ENCODE measurements at places on chromosomes 2 and 18.

- no peak for DNase-seq
Observed at GRCh38 chr18:50802141-50802540, 17.7 kb downstream of the MRO start.

DNA sequence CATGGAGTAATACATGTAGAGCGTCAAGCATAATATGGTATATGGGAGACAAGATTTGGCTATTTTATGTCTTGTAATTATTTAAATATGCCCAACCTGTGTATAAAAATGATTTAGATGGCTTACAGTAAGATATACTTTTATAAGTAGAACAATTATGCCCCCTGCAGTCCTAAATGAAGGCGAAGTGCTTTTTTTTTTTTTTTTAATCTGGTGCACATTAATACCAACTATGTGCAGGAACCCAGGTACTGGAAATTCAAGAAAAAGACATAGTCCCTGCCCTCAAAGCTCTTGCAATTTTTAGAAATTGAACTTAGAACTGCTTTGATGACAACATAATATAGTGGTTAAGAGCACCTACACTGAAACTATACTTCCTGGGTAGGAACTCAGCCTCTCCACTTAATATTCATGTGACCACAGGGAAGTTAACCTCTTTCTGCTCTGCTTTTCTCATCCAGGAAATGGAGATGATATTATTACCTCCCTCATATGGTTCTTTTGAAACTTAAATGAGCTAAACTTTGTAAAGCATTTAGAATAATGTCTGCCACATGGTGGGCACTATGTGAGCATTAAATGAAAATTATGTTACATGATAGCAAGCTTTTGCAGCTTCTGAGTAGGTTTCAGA is 38.1 kb downstream of the AFTPH start:
- peak; percentile 22 for DNase-seq

DNA sequence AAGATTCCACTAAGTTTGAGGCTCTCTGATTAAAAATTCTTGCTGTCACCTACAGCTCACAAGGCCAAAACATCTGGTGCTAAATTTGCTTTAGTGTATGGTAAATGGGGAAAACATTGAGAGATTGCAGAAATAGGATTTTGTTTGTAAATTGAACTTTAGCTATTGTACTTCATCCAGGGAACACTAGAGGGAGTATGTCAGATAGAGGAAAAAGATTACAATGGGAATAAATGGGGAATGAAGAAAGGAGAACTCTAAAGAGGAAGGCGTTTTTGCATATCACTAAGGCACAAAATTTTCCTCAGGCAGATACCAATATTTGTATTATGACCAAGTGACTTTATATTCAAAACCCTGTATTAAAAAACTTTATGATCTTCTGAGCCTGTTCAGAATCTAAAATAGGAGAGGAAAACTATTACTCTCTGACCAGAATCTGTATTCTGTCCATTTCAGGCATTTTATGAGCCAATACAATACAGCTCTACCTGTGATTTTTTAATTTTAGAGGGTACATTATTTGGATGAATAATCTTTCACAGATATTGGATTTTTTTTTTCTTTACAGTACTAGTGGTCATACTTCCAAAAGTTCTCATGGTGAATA is 52.3 kb upstream of the ITGB6 start:
- peak; percentile 45 for DNase-seq

DNA sequence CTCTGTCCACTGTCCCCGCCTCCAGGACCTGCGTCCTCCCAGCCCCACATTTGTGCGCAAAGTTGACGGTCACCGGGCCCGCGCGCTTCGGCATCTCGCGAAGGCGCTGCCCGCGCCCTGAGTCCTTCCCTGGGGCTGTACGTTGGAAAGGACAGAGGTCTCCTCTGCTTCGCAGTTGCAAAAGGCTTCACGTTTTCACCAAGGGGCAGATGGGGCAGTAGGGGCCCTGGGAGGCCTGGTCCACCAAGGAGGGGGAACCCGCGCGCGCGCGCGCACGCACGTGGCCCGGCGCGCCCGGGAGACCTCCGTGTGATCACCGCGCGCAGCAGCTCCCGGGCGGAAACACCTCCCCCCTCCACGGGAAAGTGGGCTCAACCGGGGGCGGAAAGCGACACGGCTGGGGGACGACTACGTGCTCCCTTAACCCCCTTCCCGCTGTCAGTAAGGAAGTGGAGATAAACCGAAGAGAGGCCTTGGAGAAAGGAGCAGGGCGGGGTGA is 21.9 kb downstream of the TEX44 start:
- no peak for DNase-seq

Measured in EH (cell line).